ENCODE measurements at places on chromosomes 12 and 14.

DNA sequence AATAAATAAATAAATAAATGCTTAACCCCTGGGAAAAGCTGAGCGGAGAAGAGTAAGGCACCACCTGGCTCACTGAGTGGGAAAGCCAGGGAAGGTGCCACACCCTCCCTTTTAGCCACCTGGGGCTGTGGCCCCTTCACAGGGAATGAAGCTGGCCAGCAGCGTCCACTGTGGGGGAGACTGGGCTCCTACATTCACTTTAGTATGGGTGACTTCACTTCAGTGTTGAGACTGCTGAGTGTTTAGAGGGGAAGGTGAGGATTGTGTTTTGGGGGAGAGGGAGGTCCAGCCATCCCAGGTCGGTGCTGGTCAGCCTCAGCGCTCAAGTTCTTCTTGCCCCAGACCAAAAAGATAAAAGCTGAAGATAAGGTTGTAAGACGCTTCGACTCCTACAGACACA, 1.6 kb downstream of the NAB2 start:
- no peak for DNase-seq

GRCh38 chr14:105830171-105830570, 303.8 kb downstream of the TMEM121 start:
- DNase-seq: no peak

DNA sequence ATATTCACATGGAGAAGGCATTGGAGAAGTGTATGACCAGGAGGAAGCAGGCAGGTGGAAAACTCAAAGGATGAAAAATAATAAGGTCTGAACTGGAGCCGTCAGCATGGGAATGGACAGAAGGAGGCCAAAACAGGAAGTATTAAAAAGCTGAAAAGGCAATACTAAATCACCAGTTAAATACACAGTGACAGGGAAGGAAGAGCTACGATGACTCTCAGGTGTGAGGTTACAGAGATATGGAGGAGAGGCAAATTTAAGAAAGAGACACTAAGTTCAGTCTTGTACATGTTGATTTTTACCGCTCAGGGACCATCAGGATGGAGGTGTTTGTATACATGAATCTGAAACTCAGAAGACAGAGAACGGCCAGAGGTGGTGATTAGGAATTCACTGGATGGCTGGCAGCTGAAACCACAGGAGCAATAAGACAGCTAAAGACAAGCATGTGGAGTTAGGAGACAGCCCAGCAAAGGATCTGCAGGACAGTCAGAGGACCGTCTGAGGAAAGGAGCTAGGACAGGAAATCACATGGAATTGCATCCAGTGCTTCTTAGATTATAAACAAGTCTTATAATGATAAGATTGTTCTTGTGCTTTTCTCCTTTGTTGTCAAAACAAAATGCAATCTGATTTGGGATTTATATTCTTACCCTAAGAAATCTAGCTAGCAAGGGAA, 33.9 kb upstream of the CDKN3 start:
- DNase-seq: no peak

GRCh38 chr12:3250576-3250975, 173.4 kb downstream of the TSPAN9 start:
- DNase-seq: no peak

- DNase-seq: peak; percentile 56
These were observed 1929.9 kb upstream of the SEL1L start for GRCh38 chr14:83463500-83464098.

DNA sequence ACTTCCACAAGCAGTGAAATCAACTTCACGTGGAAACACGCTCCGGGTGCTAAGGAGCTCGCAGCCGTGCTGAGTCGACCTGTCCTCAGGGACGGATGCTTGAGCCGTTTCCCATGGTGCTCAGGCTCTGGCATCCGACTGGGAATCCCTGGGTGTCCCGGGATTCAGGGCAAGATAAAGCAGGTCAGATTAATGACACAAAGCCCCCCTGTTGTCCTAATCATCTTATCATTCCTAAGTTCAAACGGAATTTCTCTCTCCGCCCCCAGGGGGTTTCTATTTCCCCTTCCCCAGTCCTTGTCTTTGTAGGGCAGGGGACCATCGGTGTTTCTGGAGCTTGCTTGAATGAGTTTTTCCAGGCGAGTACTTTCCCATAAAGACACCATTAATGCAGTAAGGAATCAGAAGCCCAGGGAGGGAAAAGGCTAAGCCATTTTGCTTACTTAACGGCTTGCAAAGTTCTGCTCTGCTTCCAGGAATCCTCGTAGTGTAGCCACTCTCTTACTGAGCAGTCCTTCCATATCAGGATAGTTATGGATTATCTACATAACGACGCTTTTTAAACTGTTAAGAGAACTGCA, 116.5 kb downstream of the TMEM132C start:
- no peak for DNase-seq

GRCh38 chr14:40447017-40447416, 1014.8 kb upstream of the FBXO33 start:
- no peak for DNase-seq

GRCh38 chr14:51602310-51602709, 49.4 kb upstream of the FRMD6 start:
- DNase-seq: no peak

- DNase-seq: no peak
These were observed 27.7 kb upstream of the CAND1 start for GRCh38 chr12:67241482-67241881.

GRCh38 chr14:84036840-84037239, 1493.1 kb upstream of the FLRT2 start:
- no peak for DNase-seq

DNA sequence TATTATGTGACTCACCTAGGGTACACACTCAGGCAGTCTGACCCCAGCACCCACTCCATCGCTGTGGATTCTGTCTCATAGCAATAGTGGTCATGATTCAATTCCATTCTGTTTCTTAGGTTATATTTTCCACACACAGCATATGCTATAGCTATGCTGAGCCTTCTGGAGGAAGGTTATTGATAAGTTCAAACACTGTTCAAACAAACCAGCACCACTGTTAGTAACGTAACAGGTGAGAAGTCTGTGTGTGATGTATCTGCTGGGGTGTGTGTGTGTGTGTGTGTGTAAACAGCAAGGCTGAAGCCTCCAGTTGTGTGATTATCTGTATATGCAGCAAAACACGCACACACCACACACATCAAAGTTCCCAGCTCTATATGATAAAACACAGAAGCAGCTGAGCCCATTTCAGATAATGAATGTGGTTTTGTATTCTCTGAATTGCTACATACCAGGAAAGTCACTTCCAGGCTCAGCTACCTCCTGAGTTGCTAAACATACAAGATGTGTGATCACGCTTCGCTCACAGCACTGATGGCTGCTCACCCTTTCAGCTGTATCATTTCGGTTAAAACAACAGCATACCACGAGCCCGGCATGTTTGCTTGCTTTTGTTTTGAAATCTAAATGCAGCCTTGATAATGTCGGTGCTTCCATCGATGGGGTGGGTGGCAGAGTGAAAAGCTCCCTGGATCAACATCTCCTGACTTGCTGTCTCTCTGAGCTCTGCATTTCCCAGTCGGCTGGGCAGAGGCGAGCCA, 6.8 kb upstream of the SYNE3 start:
- DNase-seq: no peak

DNA sequence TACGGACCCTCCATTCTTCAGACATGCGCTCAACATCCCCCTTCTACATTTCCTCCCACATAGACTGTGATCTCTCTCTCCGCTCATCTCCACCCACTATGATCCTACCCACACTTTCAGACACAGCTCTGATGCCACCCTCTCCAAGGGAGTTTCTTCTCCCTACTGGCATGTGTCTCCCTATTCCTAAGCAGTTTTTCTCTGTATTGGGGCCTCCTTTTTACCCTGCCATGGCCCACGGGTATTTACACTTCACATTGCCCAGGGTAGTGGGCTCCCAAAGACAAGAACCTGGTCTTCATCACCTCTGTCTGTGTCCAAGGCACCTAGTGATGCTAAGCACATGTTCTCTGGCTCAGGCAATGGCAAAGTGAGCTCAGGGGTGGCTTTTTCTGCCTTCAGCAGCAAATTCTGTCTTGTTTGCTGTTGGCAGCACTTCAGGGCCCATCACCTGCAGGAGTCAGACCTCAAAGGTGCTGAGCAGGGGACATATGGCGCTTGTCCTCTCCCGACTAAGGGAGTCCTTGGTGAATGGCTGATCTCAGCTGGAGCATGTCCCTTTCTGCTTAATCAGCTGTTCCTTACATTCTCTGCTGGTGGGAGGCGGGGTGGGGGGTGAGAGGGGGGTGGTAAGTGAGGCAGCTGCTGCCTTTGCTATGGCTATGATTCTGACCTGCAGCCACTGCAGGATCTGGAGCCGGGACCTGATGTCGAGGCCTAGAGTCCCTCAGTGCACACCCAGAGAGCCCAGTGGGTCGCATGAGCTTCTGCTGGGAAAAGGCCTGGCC, 256.8 kb downstream of the PCNX1 start:
- no peak for DNase-seq

DNA sequence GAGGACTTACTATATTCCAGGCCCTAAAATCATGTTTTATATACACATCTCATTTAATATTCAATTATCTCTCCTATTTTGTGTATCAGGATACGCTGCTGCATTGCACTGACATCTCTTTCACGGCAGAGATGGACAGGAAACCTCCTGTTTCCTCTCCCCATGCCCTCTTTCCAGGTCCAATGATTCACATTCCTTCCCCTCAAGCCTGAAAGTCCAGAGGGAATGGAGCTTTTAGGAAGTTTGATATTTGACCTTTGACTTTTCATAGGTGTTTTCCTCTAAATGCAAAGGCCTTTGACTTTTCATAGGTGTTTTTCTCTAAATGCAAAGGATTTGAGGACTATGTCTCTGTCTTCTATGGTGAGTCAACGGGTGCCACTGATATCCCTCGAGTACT, 89.5 kb downstream of the STON2 start:
- no peak for DNase-seq

DNA sequence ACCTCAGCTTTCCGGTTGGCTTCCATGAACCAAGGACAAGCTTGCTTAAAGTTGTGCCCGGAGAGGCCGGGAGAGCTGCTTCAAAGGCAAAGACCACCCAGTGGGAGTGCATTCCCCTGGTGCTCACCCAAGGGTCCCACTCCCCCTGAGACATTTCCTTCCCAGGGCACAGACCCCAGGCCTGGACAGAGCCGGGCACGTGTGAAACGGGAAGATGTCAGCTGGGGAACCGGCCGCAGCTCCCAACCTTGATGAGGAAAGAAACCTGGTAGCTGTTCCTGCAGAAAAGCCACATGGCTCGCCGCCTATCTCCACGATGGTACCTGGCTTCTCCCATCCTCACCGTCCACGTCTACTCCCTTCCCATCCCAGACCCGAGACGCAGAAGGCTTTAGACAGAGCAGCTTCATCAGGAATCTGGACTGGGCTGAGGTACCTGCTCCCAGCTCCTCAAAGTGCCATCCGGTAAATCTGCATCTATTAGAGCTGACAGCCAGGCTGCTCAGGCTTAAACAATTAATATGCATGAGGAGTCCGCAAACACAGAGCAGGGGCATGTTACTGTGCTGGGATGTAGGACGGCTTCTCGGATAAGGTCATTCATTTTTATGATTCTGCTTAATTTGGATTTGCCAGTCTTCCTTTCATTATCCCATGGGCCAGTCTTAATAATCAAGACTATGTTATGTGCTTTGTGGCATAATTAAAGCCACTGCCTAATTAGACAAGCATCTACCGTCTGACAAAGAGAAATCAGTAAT, 53.1 kb downstream of the GALNT9 start:
- DNase-seq: no peak

DNA sequence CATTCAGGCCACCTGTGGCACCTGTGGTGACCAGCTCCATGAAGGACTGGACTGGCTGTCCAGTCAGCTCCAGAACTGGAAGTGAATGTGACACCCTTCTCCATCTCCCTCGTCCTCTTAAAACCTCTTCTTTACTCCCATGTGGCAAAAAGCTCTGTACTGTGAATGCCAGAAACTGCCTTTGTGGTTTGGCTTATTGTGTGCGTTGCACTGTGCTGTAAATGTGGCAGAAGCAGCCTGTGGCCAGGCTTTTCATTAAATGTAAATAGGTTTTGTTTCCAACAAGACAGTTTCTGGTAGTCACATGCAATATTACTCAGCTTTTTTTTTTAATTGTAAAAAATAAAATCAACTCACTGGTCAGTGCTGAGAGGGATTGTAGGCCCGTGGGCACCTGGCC, 453.7 kb downstream of the ATP23 start:
- DNase-seq: no peak

GRCh38 chr12:106098691-106099200, 40.0 kb downstream of the NUAK1 start:
- DNase-seq: no peak

DNA sequence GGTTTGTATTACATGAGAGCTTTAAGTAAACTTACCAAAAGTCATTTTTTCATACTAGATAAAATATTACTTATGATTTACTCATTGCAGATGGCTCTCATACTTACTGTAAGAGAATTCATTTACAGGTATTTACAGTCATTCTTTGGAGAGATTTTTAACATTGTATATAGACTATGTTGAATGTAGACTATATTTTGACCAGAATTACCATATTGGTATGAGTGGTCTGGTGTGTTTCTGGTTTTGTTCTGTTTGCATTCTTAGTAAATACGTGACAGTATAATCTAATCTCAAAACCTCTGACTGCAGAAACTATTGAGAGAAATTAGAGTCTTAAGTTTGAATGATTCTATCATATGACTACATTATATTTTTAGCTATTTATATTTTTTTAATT, 91.1 kb downstream of the USP15 start:
- DNase-seq: no peak

- DNase-seq: no peak
These were observed 59.8 kb upstream of the KCNA1 start for GRCh38 chr12:4849795-4850345.

DNA sequence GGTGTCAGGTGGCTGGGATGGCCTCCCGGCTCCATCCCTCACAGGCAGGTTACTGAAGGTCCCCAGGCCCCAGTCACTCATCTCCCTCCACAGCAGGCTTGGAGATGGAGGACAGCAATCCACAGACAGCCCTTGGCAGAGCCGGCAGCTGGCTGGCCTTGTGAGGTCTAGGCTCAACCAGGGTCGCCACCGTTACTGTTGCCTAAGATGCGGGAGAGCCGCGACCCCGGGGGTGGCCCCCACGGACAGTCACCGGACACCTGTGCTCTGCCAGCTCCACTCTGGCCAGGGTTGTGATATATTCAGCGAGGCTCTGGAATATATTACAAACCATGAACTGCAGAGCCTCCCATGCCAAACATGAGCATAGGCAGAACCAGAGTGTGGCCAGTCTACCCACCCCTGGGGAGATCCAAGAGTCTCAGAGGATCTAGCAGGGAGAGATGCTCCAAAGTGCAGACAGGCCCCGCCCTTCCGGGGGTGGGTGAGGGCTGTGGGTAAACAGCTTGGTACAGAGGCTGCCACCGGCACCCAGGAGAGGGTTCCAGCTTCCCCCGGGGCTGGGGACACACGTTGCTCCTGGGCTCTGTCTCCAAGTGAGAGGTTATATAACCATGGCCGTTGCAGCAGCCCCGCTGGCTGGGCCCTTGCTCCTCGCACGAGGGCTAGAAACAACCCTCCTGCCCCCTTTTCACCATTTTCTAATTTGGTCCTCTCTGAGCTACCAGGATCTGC, 55.9 kb upstream of the DIO3 start:
- no peak for DNase-seq

- DNase-seq: no peak
These were observed 16.3 kb downstream of the SERPINA1 start for GRCh38 chr14:94372021-94372605.

- DNase-seq: peak; percentile 41
These were observed 942 bp downstream of the SYT1 start for GRCh38 chr12:78865516-78865915.

GRCh38 chr12:13200841-13201240, 4.3 kb downstream of the EMP1 start:
- no peak for DNase-seq
